ENCODE measurements at places on chromosomes 4 and X.

DNA sequence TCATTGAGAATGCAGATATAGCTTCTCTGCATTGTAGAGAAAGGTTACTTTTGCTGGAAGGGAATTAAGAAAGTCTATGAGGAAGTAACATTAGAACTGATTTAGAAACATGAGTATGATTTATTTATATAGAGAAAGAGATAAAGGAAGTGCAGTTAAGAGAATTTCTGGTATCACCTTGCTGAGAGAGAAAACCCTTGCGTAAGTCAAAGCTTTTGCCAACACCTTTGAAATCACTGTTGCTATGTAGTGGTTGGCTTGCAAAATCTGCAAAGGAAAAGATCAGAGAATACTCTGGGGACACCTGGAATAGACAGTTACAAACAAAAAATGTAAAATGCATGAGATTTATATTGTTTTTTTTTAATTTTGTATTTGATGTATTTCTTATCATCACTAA lies 137.3 kb upstream of the RXFP1 start:
- no peaks in the 10 kb centered on the region for H3K4me1 ChIP-seq
- H3K27me3 ChIP-seq: no peaks in the 10 kb centered on the region
- DNase-seq: no peak
- H3K4me3 ChIP-seq: no peak overlapping the region

DNA sequence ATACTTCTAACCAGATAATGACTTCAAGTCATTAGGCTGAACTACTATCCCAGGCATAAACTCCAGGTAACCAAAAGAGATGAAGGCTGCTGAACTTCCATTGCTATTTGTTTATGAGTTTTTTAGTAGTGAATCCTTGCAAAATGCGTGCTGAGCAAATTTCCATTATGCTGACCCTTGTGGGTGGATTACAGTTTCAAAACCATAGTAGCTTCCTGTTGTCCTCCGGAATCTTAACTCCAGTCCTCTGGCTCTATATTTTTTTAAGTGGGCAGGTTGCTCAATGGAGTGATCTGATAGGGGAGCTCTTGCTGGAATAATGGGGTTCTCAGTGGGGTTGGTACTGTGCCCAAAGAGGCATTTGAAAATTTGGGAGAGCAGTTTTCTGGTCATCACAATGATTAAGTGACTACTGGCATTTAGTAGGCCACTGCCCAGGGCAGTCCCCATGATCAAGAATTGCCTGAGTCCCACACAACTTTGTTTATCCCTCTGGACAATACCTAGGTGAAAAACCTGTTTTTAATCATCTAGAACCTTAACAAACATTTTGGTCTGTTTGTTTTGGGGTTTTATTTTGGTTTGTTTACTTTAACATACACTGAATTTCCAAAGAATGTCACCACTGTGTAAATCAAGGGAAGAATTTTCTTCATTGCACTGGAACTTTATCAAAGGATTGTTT lies 302.3 kb upstream of the GATB start:
- H3K27ac ChIP-seq: no peak overlapping the region
- H3K4me3 ChIP-seq: no peak overlapping the region
- no peak for DNase-seq
- H3K4me1 ChIP-seq: peaks cover 8% of the 10 kb centered on the region

- H3K4me1 ChIP-seq: no peaks in the 10 kb centered on the region
- no peaks in the 10 kb centered on the region for H3K27me3 ChIP-seq
- no peaks in the 10 kb centered on the region for H3K36me3 ChIP-seq
- no peak overlapping the region for H3K4me3 ChIP-seq
Observed at GRCh38 chrX:11944501-11944900, 186.5 kb downstream of the MSL3 start.

DNA sequence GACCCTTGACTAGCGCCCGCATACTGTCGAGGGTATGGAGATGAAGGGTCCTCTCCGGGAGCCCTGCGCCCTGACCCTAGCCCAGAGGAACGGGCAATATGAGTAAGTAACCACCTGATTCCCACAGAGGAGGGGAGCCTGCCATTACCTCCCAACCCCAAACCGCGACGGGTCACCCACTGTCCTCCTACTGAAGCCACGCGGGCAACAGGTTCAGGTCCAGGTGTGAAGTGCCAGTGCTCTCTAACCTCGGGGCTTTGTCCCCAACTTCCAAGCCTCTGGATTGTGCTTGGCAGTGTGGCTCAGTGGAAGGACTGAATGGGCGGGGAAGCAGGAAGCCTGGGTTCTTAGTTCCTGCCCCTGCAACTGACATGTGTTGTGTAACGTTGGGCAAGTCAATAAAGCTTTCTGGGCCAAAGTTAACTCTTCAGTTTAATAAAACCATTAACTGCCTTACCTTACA lies 694 bp downstream of the OCRL start:
- H3K27me3 ChIP-seq: no peaks in the 10 kb centered on the region
- peak overlapping the region; percentile 60 for H3K27ac ChIP-seq
- DNase-seq: peak; percentile 5
- peak overlapping the region; percentile 64 for H3K4me3 ChIP-seq
- peaks cover under 1% of the 10 kb centered on the region for H3K36me3 ChIP-seq

DNA sequence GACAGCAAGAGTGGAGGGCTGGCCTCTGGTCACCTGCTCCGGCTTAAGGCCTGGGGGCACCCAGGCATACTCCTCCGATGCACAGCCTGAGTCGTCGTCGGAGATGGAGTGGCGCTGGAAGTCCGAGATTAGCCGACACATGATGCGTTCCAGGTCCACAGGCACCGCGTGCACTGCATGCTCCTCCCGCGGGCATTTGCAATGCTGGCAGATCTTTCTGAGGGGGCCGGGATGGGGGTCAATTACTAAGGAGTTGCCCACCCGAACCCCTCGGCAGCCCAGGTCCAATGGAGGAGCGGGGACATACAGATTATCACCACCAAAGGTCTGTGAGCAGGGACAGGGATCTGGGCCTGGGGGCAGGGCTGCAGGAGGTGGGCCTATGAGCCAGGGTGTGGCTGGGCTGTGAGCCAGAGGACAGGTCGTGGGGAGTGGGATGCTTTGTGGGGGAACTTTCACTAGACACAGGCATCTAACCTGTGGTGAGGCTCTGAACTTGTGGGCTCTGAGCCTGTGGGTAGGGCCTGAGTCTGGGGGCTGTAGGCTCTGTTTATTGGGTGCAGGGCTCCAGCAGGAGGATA lies 2.4 kb downstream of the PRICKLE3 start:
- H3K27ac ChIP-seq: peak overlapping the region; percentile 35
- no peaks in the 10 kb centered on the region for H3K27me3 ChIP-seq
- H3K4me3 ChIP-seq: no peak overlapping the region

- no peaks in the 10 kb centered on the region for H3K27me3 ChIP-seq
- no peaks in the 10 kb centered on the region for H3K4me1 ChIP-seq
- no peaks in the 10 kb centered on the region for H3K36me3 ChIP-seq
- H3K4me3 ChIP-seq: no peak overlapping the region
- H3K27ac ChIP-seq: no peak overlapping the region
Observed at GRCh38 chr4:41913509-41913908, 21.7 kb upstream of the TMEM33 start.

DNA sequence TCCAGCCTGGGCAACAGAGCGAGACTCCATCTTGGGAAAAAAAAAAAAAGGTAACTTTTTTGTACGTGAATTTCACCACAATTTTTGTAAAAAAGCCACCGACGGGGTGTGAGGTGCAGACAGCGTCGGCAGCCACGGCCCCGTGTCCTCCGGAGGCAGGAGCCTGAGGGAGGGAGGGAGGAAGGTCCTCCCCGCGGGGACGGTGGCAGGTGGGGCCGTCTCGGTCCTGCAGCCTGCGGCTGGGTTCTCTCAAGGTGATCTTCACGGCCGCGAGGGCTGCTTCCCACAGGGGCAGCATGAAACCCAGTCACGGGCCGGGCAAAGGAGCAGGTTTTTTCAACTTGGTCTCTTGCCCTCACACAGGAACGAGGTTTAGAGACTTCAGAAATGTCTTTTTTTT lies 14.0 kb downstream of the PLCXD1 start:
- no peak overlapping the region for H3K4me3 ChIP-seq
- H3K4me1 ChIP-seq: no peaks in the 10 kb centered on the region

DNA sequence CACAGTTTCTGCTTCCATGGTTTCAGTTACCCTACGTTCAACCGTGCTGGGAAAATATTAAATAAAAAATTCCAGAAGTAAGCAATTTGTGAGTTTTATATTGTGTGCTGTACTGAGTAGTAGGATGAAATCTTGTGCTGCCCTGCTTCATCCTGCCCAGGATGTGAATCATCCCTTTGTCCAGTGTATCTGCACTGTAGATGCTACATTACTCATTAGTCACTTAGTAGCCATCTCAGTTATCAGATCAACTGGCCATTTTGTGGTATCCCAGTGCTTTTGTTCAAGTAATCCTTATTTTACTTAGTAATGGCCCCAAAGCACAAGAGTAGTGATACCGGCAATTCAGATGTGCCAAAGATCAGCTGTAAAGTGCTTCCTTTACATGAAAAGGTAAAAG lies 97.9 kb downstream of the COX18 start:
- H3K4me1 ChIP-seq: peaks cover 26% of the 10 kb centered on the region
- no peak overlapping the region for H3K27ac ChIP-seq
- H3K36me3 ChIP-seq: no peaks in the 10 kb centered on the region
- H3K27me3 ChIP-seq: no peaks in the 10 kb centered on the region

DNA sequence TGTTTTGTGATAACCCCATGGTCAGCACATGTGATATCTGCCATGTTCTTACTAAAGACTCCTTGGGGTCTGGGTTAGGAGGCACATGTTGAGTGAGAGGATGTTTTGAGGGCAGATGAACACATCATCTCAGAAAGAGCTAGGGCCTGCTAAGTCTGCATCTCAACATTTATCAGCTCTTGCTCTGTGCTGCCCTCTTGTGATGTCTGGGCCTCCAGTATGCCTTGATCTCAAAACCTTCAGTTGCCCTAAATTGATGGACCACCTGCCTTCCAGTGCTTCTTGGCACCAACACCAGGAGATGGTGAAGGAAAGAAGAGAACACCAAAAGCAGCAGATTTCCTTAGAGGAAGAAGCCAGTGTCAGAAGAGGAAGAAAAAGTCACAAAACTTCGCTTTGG lies 22.5 kb downstream of the MID1 start:
- H3K27me3 ChIP-seq: no peaks in the 10 kb centered on the region
- no peaks in the 10 kb centered on the region for H3K36me3 ChIP-seq
- H3K4me1 ChIP-seq: no peaks in the 10 kb centered on the region
- no peak overlapping the region for H3K27ac ChIP-seq

DNA sequence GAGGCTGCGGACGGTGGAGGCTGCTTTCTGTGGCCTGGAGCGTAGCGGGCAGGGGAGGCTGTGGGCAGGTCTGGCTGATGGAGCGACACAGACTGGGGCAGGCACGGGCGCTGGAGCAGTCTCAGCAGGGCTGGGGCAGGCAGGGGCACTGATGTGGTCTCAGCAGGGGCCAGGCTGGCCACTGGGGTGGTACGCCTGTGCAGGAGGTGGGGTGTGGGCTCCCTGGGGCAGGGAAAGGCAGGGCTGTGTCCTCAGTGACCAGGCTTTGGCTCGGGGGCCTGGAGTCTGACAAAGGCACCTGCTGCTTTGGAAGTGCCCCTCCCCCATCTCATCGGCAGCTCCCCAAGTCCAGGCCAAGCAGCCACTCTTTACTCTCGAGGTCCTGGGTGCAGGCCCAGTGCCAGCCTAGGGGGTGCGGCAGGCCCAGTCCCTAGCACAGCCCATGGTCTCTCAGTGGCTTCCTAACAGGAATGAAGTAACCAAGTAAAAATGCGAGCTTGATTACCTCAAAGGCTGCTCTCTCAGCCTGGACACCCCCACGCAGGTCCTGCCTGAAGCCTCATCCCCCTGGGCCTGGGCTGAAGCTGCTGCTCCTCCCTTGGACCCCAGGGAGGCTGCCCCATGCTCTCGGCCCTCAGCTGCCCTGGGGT lies 55.5 kb downstream of the ADRA2C start:
- H3K4me1 ChIP-seq: peaks cover under 1% of the 10 kb centered on the region

DNA sequence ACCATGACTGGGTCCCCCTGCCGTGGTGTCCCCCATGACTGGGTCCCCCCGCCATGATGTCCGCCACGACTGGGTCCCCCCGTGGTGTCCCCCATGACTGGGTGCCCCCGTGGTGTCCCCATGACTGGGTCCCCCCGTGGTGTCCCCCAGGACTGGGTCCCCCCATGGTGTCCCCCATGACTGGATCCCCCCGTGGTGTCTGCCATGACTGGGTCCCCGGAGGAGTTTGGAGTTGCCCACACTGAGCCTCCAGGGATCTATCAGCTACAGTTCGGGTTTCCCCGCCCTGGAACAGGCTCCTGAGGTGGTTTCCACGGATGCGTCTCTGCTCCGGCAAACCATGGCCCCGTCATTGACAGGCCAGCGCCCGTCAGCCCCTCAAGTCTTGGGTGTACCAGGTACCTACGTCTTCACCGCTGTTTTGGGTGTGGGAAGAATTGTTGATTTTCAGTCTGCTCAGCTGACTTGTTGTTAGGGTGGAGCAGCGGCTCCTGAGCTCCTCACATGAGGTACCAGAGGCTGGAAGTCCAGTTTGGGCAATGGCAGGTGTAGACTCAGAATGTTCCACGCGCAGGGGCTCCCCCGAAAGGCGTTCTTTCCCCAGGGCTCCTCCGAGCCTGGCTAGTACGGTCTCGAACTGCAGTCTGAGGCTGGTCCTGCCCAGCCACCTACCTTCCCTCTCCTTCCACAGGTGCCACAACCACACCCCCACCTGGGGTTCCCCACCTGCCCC lies 8.3 kb upstream of the PDE6B start:
- DNase-seq: peak; percentile 16
- H3K27me3 ChIP-seq: peaks cover 2% of the 10 kb centered on the region
- no peak overlapping the region for H3K27ac ChIP-seq
- H3K4me3 ChIP-seq: no peak overlapping the region
- H3K36me3 ChIP-seq: no peaks in the 10 kb centered on the region

DNA sequence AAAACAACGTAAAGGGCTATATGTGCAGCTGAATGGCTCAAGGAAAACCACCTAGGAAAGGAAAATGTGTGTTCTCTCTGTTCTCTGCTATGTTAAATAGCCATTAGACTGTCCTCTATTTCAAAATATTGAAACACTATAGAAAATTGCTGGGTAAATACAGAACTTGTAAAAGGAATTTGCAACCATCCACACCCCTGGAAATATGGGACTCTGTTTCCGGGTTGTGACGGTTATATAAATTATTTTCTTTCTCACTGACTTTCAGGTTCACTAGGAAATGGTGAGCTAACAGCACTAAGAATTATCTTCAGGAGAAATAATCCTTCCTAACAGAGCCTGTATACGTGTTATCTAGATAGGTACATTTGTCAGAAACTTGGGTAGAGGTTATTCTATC lies 161.0 kb upstream of the DKK2 start:
- no peaks in the 10 kb centered on the region for H3K27me3 ChIP-seq
- no peaks in the 10 kb centered on the region for H3K36me3 ChIP-seq
- no peaks in the 10 kb centered on the region for H3K4me1 ChIP-seq
- H3K27ac ChIP-seq: no peak overlapping the region

- DNase-seq: no peak
- H3K4me3 ChIP-seq: no peak overlapping the region
- H3K36me3 ChIP-seq: no peaks in the 10 kb centered on the region
Observed at GRCh38 chr4:95317085-95317793, 231.5 kb downstream of the UNC5C start.

DNA sequence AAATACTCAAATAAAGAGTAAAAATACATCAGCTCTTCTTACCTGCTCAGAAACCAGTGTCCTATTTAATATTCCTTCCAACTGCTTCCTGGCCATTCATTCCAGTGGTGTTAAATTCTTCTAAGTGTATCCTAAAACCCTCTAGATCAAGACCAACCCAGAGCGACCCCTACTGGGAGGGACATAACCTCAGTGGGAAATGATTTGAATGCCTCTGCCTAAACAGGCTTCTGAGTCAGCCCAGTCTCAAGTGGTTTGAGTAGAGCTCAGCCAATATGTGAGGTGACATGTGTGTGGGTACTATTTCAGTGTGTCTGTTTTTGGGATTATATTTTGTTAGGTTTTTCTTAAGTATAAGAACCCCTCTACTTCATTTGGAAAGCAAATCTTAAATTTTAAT lies 133.6 kb upstream of the ARHGEF9 start:
- H3K4me1 ChIP-seq: no peaks in the 10 kb centered on the region
- H3K27me3 ChIP-seq: peaks cover 3% of the 10 kb centered on the region
- no peak overlapping the region for H3K27ac ChIP-seq
- no peak overlapping the region for H3K4me3 ChIP-seq
- H3K36me3 ChIP-seq: no peaks in the 10 kb centered on the region

Data from heart left ventricle (tissue), 16 donors.